ENCODE measurements at places on chromosomes 2 and 18. TPM values are rescaled to one million over a fixed set of nuclear protein-coding genes. Genes with fewer than 3 reads are reported as not detected.

Gene MROH2A
- not detected for total RNA-seq

Gene TRAPPC12
- 90.0 TPM for total RNA-seq

Gene ZC3H6
- 9.2 TPM for total RNA-seq

Gene GAL3ST2
- total RNA-seq, result 0.23 TPM

Gene ATL2
- 54.5 TPM for total RNA-seq

Gene ANKRD62
- not detected for total RNA-seq

Gene OSR1
- total RNA-seq, result not detected

Gene BCL11A
- total RNA-seq, result not detected

Gene CYBRD1
- total RNA-seq, result 2.7 TPM

Gene STK25
- 110 TPM for total RNA-seq

Gene CYS1
- total RNA-seq, result 0.70 TPM

Gene C2orf66
- total RNA-seq, result 0.20 TPM

Gene UGT1A4
- not detected for total RNA-seq

Gene IRS1
- 1.9 TPM for total RNA-seq

Gene RNU2-63P
- total RNA-seq, result 22.6 TPM

Gene SLC30A3
- 0.48 TPM for total RNA-seq

Gene EVA1A
- not detected for total RNA-seq

Gene DES
- total RNA-seq, result not detected

Gene SERPINB3
- total RNA-seq, result not detected

Gene LYPD6B
- total RNA-seq, result not detected

Gene IL1R2
- not detected for total RNA-seq

Gene LHCGR
- not detected for total RNA-seq

Gene AKAIN1
- not detected for total RNA-seq

All from T-helper 2 cell treated with Interferon-gamma antibody and Interleukin-4, amounts not matched to agents 100 ng/mL and 5 ng/mL, for 36 hours (primary cell).